ENCODE measurements at places on chromosomes 7 and 10.

DNA sequence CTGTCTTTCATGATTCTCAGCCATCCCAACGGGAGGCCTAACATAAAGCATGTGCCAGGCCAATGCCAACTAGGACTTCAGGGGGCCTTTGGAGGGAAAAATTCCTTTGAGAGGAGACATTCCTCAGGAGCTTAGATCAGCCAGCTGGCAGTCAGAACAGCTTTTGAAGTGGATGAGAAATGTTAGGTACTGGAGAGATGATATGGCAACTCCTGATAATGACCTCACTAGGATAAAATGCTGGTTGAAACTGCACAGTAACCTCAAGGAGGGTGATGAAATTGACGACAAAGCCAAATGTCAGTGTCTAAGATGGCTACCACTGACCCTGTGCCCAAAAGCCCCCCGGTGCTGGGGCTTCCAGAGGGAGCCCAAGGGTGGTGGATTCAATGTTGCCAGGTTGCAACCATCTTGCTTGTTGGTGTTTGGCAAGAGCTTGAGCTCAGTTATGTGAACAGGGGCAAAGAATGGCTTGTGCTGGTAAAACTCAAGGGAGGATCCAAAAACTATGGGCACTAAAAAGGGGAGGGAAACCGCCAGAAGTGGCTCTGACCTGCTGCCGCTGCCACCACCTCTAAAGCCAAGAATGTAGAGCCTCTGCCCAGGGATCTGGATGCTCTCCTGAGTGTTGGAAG is 121.2 kb downstream of the UBE2H start:
- DNase-seq, result no peak

DNA sequence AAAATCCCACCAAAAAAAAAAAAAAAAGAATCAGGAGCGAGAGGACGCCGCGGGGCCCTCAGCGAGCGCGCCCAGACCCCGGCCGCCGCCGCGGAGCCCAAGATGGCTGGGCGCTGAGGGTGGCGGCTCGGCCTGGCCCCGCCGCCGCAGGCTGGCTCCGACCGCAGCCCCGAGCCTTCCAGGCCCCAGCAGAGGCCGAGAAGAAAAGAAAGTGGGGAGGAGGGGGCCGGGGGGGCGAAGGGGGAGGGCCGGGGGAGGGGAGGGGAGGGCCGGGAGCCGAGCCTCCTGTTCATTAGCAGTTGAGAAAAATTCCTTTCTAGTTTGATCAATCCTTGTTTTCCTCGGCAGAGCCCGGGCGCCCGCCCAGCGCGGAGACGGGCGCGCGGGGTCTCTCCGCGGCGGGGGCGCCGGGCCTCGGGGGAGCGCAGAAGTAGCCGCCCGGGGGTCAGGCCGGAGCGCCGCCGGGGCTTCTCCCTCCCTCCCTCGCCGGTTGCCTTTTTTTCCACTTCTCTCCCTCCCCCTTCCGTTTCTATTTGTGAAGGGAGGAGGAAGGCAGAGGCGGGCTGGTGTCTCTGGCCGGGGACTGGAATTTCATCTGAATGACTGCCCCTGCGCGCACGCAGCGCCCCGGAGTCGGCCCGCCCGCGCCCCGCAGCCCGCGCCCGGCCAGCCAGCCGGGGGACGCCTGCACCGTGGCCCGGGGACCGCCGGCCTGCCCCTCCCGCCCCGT is 778 bp upstream of the TRIM8 start:
- DNase-seq, result peak; percentile 48

DNA sequence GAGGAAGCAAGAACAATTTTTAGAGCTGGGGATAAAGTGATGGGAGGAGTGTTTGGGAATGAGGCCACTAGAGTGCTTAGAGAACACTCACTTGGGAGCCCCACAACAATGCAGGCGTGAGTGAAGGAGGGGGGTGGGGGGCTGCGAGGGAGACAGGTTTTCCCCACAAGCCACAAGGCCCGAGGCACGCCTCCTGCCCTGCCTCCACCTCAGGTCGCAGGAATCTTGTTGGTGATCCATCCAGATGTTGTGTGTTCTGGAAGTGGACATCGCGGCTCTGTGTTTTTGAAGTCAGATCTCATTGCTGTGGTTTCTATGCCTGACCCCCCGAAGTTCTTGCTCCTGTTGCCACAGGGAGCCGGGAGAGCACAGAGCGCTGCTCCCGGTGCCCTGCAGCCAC is 178.0 kb upstream of the BMPER start:
- no peak for DNase-seq

DNA sequence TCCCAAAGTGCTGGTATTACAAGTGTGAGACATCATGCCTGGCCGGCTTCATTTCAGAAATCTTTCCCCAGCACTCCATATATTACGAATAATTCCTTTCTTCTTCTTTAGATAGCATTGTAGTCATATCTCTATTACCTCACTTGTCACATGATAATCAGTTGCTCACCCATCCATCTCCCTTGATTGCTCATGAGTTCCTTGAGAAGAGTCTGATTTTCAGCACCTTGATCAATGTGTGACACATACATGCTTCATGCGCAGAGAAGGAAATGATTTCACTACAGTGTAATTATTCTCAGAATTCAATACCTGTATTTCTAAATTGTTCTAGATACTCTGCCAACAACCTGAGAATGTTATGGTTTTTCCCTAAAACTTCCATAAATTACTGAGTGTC is 26.7 kb upstream of the GGCT start:
- no peak for DNase-seq

- DNase-seq, result no peak
These were observed 864.8 kb upstream of the AUTS2 start for GRCh38 chr7:68733219-68734153.
